CD4-positive, alpha-beta T cell treated with Interleukin-2 at 100 ng/mL for 4 hours (primary cell): ENCODE measurements at places on chromosomes 3 and 15.
A peak's percentile ranks its signal among the peaks of the same experiment; 100 is the strongest.

DNA sequence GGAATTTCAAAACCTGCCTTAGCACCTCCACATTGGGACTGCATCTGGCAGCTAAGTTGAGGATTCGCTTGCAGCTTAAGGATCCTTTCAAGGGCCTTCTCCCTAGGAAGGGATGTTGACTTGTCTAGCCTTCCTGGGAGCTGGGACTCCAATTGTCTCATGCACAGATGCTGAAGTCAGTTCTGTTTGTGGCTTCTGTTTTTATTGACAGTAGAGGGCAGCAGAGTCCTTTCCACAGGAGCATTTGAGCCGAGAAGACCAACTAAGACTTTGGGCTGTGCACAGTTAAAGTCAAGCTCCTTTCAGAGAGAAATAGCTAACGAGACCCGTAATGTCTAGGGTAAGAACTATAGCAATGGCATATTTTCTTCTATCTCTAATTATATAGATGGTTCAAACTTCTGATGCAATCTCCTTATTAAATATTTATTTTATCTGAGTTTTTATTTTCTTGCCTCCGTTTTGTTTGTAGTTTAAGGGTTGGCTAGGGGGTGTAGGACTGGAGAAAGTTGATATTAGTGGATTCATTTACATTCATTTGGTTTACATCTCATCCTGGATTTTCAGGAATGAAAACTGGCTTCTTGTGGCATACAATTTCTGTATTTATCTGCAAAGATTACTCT, 59.7 kb upstream of the KBTBD8 start:
- DNase-seq, result peak; percentile 47

DNA sequence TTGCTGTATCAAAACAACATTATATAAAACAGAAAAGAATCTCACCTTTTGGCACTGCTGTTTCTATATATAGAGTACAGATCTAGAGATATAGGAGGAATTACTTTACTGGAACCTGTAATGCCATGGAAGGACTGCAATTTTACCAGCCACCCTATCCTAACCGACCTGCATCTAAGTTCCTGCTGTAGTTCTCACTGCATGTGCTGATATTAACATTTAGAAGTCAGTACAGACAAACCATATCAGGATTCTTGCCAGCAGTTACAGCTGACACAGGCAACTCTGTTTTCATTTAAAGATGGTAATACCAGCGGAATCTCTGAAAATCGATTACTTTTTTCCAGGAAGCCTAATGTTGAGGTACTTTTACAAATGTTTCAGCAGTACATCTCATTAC, 73.4 kb upstream of the MYO5C start:
- DNase-seq, result no peak

GRCh38 chr3:71423151-71423906, 160.2 kb downstream of the FOXP1 start:
- no peak for DNase-seq

DNA sequence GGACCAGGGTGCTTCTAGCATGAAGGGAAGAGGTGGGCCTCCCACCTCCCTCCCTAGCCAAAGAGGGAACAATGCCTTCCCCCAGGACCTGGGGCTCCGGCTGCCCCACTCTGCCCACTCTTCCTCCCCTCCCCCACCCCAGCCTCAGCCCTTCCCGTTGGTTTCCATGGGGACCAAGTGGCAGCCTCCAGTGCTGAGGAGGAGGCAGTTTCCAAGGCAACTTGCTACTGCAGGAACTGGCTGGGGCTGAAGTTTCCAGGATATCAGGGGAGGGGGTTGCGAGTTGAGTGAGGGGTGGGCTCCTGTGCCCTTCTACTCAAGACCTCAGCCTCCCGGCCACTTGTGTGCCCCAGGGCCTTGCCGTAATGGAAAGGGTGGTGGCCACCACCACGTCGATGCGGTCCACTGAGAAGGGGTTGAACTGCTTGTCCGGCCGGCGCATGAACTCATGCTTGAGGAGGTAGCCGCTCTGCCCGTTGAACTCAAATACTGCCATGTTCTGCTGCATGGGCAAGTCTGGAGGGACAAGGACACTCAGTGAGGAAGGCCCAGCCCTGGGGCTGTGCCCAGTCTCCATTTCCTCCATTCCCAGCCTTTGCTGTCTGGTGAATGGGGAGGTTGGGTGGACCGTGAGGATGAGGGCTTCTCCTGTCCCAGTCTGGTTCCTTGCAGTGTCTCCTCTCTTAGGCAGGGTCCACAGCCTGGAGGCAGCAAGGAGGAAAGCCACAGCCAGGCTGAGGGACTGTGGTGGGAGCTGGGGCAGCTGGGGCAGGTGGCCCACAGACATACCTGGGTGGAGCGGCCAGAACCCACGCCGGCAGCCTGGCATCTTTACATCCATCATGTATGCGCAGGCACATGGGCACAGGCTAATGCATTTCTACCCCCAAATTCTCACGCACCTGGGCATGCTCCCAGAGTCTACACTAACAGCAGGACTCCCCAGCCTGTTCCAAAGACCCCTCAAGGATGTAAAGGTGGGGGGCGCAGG, 11.3 kb upstream of the ANKRD63 start:
- DNase-seq, result no peak

DNA sequence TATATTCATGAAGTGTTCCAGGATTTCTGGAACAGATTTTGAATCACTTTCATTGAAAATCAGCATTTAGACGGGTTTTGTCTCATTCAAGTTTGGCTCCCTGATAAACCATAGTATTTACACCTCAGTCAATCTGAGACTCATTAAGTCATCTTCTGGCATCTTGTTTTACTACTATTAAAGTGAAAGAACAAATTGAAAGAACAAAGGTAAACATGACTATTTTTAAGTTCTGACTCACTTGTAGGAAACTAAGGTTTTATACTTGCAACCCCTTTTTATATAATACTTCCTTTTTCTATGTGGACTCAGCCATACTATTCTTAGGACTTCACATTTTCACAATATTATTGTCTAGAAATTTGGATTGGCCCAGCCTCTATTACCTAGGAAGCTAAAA, 854.4 kb downstream of the SQOR start:
- no peak for DNase-seq

- DNase-seq, result no peak
Measured at GRCh38 chr3:169344465-169344864, 319.0 kb downstream of the MECOM start.

- no peak for DNase-seq
Measured at GRCh38 chr3:46948830-46949671, 27.5 kb downstream of the CCDC12 start.

GRCh38 chr3:146702237-146702636, 97.1 kb upstream of the PLSCR5 start:
- no peak for DNase-seq

DNA sequence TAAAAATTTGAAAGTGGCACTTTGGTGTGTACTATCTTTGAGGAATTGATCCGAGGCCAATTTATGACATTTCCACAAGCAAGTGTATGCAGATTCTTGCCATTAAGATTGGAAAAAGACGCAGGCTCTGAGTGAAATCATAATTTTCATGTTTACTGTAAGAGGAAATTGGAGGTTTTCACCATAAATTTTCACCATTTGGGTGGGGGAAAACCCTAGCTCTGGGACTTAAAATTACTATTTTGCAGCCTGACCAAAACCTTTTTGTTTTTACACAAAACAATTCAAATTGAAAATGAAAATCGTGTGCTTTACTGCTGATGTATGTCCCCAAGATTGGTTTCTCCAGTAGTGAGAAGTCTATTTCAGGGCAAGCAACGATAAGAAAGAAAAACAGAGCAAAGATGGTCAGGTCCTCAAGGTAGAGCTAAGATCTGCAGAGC, 282.6 kb downstream of the FOXP1 start:
- DNase-seq, result no peak

DNA sequence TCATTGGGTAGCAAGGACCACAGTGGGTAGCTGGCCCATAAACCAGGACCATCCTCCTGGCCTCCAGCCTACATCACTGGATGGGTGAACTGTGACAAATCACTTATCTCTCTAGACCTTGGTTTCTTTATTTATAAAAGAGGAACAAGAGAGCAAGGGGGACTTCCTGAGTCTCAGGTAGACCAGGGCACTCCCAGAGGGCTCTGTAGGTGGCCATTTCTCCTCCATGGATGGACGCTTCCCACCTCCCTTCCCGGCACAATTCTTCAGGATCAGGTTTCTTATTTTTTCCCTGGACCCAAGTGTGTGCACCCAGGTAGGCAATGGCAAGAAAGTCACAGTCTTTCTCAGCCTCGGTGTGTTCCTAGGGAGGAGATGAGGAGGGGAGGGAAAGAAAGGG, 41.4 kb upstream of the SPATA12 start:
- no peak for DNase-seq

- DNase-seq, result no peak
Measured at GRCh38 chr3:123758081-123758564, 126.0 kb downstream of the MYLK start.

DNA sequence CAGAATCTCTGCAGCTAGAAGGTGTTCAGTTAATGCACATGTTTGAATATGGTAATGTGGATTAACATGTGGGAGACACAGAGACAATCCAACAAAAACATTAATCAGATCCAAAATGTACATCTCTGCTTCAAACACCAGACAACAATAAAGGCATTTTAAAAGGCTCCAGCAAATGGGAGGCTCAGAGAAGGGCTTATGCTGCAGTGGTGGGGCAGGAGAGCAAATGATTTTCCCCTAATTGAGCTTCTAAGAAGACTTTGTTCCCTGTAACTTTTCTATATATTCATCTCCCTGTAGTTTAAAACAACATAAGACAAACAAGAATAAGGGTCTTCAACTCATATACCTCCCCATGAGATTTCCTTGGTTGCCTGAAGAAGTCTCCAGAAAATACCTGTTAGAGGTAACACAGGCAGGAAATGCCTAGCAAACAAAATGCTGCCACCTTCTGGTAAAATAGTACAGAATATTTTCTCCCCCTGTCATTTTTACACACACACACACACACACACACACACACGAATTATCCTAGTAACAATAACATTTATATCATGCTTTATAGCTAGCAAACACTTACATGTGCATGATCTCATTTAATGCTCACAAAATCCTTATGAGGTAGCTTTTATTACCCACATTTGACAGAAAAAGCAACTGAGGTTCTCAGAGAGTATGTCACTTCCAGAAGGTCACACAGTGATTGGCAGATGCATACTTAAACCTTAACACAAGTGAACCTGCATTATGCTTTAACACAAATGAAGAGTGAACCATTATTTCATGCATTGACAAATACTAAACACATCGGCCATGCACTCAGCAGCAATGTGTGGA, 123.4 kb upstream of the MB21D2 start:
- peak; percentile 43 for DNase-seq

DNA sequence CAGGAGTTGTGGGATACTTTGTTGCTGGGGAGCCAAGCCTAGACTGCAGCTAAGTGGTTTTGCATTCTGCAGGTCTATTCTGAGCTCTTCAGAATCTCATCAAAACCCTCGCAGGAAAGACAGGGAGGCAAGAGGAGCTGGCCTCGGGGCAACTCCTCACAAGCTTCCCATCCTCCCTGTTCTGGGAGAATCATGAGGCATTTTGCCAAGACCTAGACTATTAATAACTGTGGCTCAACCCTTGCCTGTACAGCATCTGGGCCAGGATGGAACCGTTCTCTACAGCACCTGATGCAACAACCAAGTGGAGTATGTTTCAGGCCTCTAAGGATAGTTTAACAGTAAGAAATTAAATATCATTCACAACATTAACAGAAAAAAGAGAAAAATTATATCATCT, 20.2 kb upstream of the SLC6A20 start:
- DNase-seq, result no peak

DNA sequence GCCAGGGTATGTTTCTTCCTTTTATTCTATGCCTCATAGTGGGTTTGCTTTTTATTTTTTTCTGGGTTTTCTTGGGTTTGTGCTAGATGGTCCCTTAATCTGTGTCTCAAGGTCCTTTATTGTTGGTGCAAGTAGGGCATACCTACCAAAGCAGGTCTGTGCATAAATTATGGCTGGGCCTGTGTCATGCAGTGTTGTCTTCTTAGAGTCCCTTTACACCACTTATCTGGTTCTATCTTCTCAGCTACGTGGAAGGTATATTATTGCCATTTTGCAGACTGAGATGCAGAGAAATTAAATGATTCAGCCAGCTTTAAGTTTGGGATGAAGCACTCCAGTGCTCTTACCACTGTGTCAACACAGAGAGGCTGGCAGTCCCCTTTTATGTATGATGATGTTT, 293.5 kb upstream of the SOX2 start:
- DNase-seq, result no peak

GRCh38 chr3:99625237-99625622, 13.2 kb upstream of the COL8A1 start:
- no peak for DNase-seq

- no peak for DNase-seq
Measured at GRCh38 chr3:12961007-12961696, 112.1 kb downstream of the IQSEC1 start.

GRCh38 chr15:61364871-61365270, 135.8 kb upstream of the RORA start:
- DNase-seq, result no peak

DNA sequence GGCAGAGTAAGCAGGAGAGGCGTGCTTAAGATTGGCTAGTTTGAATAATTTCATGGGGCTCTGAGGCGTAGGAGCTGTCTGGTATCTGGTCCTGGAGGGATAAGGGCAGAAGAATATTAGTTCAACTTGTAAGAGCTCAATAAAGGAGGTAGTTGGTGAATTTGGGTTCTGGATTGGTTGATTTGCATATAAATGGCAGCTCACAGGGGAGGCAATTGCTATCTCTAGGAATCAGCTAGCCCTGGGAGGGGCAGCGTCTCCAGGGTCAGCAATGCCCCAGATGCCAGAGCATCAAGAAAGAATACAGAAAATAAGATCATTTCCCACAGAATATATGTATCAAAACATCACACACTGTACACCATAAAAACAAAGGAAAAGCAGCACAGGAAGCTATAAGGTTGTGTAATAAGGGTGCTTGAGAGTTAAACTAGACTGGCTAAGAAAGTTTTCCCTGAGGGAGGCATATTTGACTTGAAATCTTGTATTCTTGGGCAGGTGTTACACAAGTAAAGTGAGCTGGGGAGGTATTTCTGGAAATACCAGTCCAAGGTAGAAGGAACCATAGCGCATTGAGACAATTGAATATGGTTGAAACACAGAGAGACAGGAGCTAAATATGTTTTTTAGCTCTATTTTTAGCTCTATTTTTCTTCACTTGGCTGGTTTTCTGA, 6.1 kb downstream of the MOBP start:
- DNase-seq, result no peak

GRCh38 chr15:93895976-93896770, 335.2 kb upstream of the MCTP2 start:
- no peak for DNase-seq

DNA sequence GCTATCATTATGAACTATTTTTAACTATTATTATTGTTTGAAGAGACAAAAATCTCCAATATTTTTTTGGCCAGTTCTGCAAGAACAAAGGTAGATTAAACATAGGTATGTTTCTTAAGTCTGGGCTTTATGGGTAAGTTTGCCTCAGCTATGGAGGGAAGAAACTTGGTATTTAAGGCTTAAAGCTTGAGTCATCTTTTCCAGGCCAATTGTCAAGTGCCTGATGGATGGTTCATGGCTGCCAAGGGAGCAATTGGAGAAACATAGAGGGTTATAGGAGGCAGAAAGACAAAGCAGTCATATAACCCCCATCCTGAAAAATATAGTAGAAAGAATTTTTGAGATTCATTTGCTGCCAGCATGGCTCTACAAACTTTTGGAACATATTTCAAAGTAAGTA, 7.2 kb upstream of the STAC start:
- no peak for DNase-seq
